ENCODE measurements at places on chromosomes 3 and 15.

- no peak for DNase-seq
Observed at GRCh38 chr15:95368191-95368590, 962.3 kb upstream of the NR2F2 start.

- DNase-seq, result no peak
Observed at GRCh38 chr15:60460931-60461330, 18.0 kb downstream of the ICE2 start.

GRCh38 chr3:123156276-123156995, 45.3 kb upstream of the SEC22A start:
- no peak for DNase-seq

DNA sequence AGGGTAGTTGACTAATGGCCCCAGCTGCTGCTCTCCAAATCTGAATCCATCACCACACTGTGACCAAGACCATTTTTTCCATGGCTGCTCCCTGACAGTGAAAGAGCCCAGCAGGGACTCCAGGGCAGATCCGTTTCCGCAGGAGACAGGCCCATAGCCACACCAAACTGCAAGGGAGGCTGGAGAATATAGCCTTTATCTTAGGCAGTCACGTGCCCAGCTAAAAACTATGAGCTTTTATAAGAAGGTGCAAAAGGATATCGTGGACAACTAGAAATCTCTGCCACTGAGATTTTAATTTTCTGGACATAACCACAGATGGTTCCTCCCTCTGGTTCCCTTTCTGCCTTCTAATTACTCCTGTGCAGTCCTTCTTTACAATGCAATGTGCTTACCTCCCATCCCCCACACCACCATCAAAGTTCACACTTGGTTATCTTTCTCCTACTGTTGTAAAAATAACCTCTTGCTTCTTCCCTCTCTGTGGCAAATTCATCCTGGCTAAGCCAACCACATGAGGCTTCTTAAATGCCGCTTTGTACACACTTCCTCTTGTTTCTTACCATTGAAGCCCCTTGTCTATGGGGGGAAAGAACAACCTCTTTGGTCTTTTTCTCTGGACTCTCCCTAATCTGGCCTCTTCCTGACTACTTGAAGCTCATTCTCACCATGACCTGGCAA, 233.7 kb downstream of the SHQ1 start:
- no peak for DNase-seq

GRCh38 chr3:131082871-131083863, 56.5 kb downstream of the NEK11 start:
- DNase-seq, result peak; percentile 37

All from NCI-H774 (cell line).